ENCODE measurements at places on chromosomes 3 and 15. TPM values are rescaled to one million over a fixed set of nuclear protein-coding genes. Genes with fewer than 3 reads are reported as not detected.

UNC13C gene
- 2.3 TPM for total RNA-seq

CHRNA3 gene
- total RNA-seq = 0.45 TPM

PARP3 gene
- 39.7 TPM for total RNA-seq

LRRC31 gene
- 15.2 TPM for total RNA-seq

GLDN gene
- 2.2 TPM for total RNA-seq

FSTL1 gene
- 150 TPM for total RNA-seq
